ENCODE measurements at places on chromosomes 1 and 21. TPM values are rescaled to one million over a fixed set of nuclear protein-coding genes. Genes with fewer than 3 reads are reported as not detected.

Gene SELENBP1
- polyA plus RNA-seq, result 48.5 TPM

- DNase-seq, result no peak
Measured at GRCh38 chr1:89355056-89355455, 8.8 kb upstream of the GBP6 start.

GRCh38 chr1:69693921-69694675 is 126.4 kb downstream of the LRRC7 start:
- DNase-seq, result no peak

GRCh38 chr1:1806890-1807289 is 28.6 kb upstream of the NADK start:
- DNase-seq, result no peak

Gene PRKCZ
- 21.2 TPM for polyA plus RNA-seq

GRCh38 chr21:34619841-34620665 is 5.1 kb upstream of the RCAN1 start:
- DNase-seq, result no peak

Gene SLC25A34
- polyA plus RNA-seq, result 8.1 TPM

GRCh38 chr1:116409751-116410191 is 36.7 kb downstream of the ATP1A1 start:
- DNase-seq, result no peak

Gene SMIM1
- 243 TPM for polyA plus RNA-seq

- no peak for DNase-seq
Measured at GRCh38 chr1:23897083-23897482, 16.1 kb downstream of the CNR2 start.

Gene ENAH
- polyA plus RNA-seq, result 29.8 TPM

Gene LAD1
- polyA plus RNA-seq, result 5.0 TPM

DNA sequence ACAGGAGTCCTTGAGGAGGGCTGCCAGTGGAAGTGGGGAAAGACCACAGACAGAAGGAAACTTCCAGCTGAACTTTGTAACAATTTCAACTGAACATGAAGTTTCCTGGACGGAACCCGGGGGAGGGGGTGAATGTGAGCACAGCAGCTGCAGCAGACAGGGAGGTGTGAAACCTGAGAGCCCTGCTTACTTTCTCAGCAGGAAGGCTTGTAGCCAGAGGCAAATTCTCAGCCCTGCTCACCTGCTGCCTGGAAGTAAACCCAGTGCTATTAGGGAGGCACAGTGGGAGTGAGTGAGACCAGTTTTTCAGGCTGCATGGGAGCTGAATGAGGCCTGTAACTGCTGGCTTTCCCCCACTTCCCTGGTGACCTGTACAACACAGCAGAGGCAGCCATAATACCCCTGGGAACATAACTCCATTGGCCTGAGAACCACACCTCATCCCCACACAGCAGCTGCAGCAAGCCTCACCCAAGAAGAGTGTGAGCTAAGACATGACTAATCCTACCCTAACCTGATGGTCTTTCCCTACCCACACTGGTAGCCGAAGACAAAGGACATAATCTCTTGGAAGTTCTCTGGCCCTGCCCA is 9.6 kb upstream of the SPRR2F start:
- no peak for DNase-seq

DNA sequence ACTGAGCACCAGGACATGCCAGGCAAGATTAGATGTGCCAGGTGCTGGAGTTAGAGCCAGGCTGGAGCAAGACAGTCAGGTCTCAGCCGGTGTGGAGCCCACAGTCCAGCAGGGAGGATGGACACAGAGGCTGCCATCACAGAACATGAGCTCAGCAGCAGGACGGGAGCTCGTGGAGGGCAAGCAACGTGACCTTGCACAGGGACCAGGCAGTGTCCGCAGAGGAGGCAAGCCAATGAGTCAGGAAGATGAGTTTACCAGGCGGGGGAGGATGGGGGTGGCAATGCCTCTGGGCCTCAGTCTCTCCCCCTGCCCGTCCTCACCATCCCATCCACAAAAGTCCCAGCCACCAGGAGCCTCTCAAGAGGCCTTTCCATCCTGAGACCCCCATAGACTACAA is 20.7 kb upstream of the ZC3H12A start:
- no peak for DNase-seq

GRCh38 chr1:2236695-2237677 is 8.9 kb downstream of the SKI start:
- peak; percentile 13 for DNase-seq

DNA sequence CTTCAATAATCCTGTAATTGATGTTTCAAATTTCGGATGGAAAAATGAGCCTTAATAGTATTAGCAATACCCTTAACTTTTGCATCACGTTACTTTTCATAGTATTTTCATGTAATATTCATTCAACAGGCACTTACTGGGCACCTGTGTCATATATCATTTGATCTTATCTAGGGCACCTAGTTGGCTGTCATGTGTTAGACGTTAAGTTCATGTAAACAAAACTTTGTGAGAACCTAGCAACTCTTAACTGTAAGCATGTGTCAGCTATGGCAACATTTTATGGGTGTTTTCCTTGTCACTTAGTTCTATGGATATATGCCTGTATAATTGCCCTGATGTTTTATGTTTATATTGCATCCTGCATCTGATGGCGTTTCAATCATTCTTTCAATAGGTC is 777 bp downstream of the LAMC2 start:
- DNase-seq, result no peak

GRCh38 chr1:107691540-107691939 is 273.4 kb downstream of the VAV3 start:
- DNase-seq, result no peak

- no peak for DNase-seq
Measured at GRCh38 chr1:54200519-54200997, 591 bp downstream of the MRPL37 start.

GRCh38 chr1:16173447-16174260 is 17.8 kb upstream of the EPHA2 start:
- peak; percentile 59 for DNase-seq

GRCh38 chr1:85323770-85324169 is 47.3 kb upstream of the BCL10 start:
- DNase-seq, result no peak

DNA sequence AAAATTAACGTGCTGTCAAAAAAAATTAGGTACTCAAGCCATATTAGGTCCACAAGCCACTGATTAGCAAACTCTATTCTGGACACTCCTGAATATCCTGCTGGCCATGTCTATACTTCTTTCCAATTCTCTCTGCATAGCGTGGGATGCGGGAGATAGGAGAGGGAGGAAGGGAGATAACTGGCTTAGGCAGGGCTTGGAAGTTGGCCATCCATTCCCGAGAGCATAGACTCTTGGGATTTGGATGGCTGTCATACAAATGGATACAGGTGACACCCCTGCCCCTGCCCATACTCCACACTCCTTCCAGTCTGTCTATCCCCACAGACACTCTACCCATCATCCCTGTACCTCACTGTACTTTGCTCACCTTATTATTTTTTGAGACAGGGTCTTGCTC is 2.3 kb upstream of the PRELP start:
- peak; percentile 30 for DNase-seq

Gene PROK1
- polyA plus RNA-seq, result 2.6 TPM

DNA sequence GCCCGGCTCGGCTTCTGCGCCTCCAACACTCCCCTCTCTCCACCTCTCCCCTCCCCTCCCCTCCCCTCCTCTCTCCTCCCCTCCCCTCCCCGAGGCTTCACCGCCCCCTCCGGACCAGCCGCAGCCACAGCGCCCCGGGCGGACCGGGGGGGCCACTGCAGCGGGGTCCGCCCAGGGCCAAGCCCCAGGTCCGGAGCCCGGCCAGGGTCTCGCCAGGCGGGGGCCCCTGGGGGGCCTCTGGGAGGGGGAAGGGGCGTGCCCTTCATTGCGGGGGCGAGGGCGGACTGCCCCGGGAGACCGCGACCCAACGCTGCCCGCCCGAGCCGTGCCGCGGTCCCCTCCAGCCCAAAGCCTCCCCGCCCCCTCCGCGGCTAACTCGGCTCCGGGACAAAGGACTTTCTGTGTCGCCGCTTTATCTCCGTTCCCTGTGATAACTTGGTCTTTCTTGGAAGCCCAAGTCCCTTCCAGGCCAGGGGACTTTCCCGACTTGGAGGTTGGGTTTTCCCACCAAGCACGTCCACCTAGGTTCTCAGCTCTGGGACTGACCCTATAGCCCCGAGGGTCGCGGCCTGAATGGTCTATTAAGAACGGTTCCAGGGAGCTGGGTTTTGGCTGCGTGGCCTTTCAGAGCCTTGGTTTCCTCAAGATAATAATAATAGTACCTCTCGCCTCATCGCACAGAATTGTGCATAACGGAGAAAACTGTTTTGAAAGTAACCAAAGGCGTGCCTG is at the start of gene UBQLN4:
TSS of gene UBQLN4 (minus strand) at position 31 of the 732 bp plus-strand sequence. CDS start 97 bp downstream, outside the sequence.
- peak; percentile 95 for DNase-seq

DNA sequence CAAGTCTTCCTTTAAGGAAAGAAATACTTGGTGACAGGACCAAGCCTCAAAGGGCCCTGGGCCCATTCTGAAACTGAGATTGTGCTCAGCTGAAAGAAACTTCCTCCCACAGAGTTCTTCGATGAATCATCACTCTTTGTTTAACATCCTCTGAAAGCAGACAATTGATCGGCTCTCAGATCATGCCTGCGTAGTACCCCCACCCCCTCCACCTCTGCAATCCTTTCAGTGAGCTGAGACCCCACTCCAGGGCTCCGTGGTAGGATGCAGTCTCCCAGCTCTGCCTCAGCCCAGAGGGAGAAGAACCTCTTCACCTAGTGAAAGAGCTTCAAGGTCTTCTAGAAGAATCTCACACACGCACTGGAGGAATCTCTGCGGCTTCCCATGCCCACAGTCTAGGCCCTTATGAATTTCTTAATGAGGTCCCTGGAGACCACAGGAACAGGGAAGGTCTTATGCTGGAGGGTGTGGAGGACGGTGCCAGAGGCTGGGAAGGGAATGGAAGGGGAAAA is 104.9 kb upstream of the SOD1 start:
- no peak for DNase-seq

DNA sequence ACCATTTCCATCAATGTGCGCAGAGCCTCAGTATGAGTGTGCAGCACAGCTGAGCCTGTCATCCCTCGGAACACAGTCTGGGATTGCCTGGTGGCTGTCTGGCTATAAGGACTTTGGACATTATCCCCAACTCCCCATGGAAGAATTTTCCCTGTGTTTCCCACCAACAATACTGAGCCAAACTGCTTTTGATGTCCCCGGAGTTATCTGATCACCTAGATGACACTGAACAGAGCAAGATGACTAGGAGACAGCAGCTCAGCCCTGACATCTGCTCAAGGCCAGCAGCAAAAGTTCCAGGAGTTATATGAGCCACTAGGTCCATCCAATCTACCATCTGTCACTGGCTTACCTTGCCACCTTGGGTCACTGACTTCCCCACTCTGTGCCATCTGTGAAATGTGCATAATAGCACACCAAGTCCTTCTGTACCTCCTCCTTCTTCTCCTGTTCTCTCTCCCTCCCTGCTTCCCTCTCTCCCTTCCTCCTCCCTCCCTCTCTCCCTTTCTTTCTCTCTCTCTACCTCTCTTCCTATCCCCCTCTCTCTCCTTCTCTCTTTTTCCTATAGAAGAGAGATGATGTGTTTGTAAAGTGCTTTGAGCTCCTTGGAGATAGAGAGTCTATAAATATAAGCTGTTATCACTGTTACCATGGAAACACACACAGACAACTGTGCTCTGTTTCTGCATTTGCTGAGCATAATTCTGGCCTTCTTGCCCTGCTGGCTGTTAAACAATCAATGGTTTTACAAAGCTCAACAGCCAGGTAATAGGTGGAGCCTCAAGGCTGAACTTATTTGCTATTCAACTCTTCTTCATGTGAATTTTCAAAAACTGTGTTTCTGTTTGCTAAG is 19.7 kb upstream of the ATP1B1 start:
- DNase-seq, result no peak

DNA sequence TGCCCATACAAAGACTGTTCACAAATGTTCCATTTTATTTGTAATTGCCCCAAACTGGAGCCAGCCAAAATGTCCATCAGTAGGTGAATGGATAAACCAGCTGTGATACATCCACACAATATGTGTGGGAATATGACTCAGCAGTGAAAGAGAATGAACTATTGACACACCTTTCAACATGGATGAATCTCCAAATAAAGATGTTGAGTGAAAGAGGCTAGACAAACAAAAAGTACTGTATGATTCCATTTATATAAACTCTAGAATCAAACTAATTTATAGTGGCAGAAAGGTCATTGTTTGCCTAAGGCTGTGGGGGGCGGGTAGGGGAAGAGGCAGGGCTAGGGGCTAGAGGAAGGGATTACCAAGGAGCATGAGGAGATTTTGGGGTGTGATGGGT is 4.5 kb downstream of the DHCR24 start:
- DNase-seq, result no peak

DNA sequence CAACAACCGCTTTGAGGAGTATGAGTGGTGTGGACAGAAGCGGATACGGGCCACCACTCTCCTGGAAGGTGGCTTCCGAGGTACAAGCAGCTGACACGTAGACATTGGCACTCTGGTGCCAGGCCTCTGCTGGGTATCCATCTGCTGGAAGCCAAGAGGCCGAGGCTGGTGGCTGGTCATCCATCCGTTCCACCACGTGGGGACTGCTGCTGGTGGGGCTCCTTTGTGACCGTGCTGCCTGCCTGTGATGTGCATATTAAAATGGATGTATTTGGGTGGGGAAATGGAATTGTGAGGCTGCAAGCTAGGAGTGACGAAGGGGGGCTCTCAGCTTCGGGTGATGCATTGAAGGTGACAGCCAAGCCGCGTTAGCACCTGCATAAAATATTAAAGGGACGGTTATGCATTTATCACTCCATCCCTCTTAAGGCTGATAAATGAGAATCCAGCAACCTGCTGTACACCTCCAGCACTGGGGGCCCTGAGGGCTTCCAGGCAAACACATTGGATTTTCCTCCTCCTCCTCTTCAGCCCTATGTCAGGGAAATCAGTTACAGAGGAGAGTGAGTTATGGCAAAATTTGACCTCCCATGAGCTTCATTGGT is 38.1 kb downstream of the TMEM53 start:
- no peak for DNase-seq

- no peak for DNase-seq
Measured at GRCh38 chr1:169163059-169163458, 56.6 kb downstream of the ATP1B1 start.

DNA sequence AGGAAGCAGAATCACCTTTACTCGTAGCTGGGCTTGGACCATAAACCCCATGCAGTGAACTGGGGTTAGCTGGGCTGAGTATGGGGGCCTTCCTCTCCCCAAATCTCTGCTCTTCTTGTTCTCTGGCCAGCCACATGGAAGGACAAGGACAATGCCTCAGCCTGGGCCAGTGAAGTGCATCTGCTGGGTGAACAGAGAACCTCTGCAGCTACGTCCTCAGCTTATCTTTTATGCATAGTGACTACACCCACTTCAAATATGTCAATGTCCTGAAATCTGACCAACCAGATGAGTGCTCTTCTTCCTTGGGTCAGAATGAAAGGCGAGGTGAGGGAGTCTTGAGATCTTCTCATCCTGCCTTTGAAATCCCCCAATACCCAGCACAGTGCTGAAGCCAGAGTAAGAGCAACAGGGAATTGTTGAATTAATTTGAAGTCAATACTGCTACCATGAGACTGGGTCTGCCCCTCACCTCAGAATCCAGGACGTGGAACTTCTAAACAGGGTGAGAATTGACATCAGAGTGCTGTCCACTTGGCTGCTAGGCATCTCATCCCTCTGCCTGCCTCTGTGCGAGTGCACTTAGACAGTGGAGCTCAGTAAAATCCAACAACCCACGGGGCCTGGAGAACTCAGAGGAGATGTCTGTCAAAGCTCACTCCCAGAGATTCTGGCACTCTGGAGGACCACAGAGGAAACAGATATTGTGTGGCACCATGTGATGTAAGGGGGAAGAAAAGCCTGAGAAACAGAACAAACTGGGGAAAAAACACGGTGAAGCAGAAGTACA is 99.0 kb downstream of the IER5 start:
- DNase-seq, result no peak

Gene HEYL
- 22.6 TPM for polyA plus RNA-seq

Gene DPT
- polyA plus RNA-seq, result 77.0 TPM

Gene TRIM63
- 184 TPM for polyA plus RNA-seq
